ENCODE measurements at places on chromosomes 5 and 9. TPM values are rescaled to one million over a fixed set of nuclear protein-coding genes. Genes with fewer than 3 reads are reported as not detected.

DNA sequence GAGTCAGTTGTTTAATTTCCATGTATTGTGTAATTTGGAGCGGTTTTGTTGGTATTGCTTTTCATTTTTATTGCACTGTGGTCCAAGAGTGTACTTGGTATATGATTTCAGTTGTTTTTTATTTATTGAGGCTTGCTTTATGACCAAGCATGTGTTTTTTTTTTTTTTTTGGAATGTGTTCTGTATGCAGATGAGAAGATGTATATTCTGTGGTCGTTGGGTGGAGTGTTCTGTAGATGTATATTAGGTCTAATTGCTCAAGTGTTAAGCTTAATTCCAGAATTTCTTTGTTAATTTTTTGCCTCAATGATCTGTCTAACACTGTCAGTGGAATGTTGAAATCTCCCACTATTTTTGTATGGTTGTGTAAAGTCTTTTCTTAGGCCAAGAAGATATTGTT is 23.4 kb downstream of the ADGRV1 start:
- no peak for DNase-seq
- H3K36me3 ChIP-seq = no peaks in the 10 kb centered on the region
- H3K4me1 ChIP-seq = no peaks in the 10 kb centered on the region
- H3K4me3 ChIP-seq = no peak overlapping the region
- no peak overlapping the region for H3K27ac ChIP-seq
- H3K27me3 ChIP-seq = no peaks in the 10 kb centered on the region

- peaks cover 21% of the 10 kb centered on the region for H3K36me3 ChIP-seq
- peak overlapping the region; percentile 30 for H3K27ac ChIP-seq
- no peak for DNase-seq
- peaks cover 41% of the 10 kb centered on the region for H3K4me1 ChIP-seq
These were observed 50.0 kb downstream of the NACC2 start for GRCh38 chr9:136044971-136045594.

GRCh38 chr5:163434401-163434866 is 3.0 kb upstream of the CCNG1 start:
- no peak overlapping the region for H3K4me3 ChIP-seq
- peaks cover 10% of the 10 kb centered on the region for H3K4me1 ChIP-seq
- H3K36me3 ChIP-seq = peaks cover 3% of the 10 kb centered on the region
- no peak overlapping the region for H3K27ac ChIP-seq

The RNF180 gene
- total RNA-seq = 0.67 TPM

Data from A673 (cell line).